ENCODE measurements at places on chromosomes 1 and 21. TPM values are rescaled to one million over a fixed set of nuclear protein-coding genes. Genes with fewer than 3 reads are reported as not detected.

GRCh38 chr1:21257431-21258135, 32.7 kb downstream of the ECE1 start:
- DNase-seq = no peak

DNA sequence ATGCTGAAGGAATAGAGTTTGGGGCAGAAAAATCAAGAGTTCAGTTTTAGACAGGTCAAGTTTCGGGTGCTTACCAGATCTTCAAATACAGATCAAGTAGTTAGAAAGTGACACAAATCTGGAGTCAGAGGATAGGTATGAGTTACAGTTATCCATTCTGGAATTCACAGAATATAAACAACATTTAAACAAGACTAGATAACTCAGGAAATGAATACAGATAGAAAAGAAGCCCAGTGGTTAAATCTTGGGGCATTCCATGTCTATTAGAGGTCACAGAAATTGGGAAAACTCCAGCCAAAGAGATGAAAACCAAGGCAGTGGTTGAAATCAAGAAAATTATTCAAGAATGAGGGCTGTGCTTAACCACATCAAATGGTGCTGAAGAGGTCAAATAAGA, 187.0 kb upstream of the HP1BP3 start:
- DNase-seq = no peak

GRCh38 chr21:35619184-35619583, 441.1 kb downstream of the SETD4 start:
- no peak for DNase-seq

- no peak for DNase-seq
Measured at GRCh38 chr1:175129997-175130648, 62.5 kb downstream of the KIAA0040 start.

DNA sequence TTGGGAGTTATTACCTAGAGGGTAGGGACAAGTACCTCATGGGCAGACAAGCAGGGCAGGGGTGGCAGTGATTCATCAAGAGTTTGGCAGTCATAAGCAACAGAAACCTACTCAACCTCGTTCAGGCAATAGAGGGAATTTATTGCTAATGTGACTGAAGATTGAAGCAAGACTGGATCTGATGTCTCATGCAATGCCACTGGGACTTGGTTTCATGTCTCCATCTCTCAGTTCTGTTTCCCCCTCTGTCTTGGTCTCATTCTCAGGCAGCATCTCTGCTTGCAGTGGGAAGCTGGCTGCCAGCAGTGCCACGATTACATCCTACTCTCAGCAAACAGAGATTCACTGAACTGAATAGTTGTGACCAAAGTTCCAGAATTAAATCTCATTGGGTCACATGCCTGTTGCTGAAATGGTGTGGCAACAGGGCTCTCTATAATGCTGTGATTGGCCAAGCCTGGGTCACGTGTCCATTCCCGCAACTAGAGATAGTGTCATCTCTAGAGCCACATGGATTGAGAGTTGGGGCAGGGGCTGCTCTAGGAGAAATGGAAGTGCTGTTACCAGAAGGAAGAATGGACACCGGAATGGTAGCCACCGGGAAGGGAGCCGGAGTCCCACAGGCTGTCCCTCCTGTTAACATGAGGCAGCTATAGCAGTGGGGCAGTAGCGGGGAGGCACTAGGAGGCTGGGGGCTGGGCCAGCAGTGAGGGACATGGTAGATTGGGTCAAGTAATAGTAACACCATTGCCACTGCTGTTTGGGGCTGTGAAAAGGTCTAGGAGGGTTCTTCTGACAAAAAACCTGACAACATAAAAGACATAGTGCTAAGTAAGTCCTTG, 3.9 kb upstream of the CDC42 start:
- no peak for DNase-seq

DNA sequence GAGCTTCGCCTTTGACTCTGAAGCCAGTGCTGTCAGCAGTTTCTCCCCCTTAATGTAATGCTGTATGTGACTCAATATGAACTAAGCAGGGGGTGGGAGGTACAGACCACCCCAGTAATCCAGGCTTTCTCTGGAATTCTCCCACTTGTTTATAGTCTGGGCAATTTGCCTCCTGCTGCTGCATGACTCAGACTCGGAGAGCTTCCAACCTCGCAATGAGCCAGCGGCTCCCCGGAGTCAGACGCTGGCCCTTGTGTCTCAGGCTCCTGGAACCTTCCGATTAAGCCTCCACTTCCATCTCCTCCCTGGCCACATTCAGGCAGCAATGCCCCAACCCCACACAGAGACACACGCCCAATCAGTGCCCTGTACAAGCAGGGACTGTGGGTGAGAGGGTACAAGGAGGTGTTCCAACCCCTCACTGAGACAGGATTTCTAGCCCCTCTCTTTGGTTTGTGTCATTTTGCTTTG, 471.7 kb upstream of the VAMP3 start:
- peak; percentile 56 for DNase-seq

DNA sequence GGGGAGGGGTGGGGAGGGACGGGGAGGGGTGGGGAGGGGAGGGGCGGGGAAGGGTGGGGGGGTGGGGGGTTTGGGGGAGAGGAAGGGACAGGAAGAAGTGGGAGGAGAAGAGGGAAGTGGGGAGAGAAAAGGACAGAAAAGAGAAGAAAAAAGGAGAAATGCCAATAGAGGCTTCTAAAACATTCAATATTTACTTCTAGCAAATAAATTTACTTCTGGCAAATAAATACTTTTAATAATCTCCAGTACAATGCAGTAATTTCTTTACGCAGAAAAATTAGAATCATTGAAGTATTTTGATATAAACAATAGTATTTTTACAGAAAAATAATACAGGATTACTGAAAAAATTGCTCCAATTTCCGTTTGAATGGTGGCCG, 9.4 kb upstream of the GPR161 start:
- no peak for DNase-seq

The PPIAL4G gene
- not detected for total RNA-seq
